ENCODE measurements at places on chromosomes 4 and X. TPM values are rescaled to one million over a fixed set of nuclear protein-coding genes. Genes with fewer than 3 reads are reported as not detected.
A peak's percentile ranks its signal among the peaks of the same experiment; 100 is the strongest.

The LAMTOR3 gene
- total RNA-seq, result 23.2 TPM

The USP51 gene
- 1.2 TPM for total RNA-seq

The SLC10A6 gene
- total RNA-seq, result not detected

The CXCL11 gene
- total RNA-seq, result not detected

The GABRB1 gene
- not detected for total RNA-seq

The CPZ gene
- not detected for total RNA-seq

The OPHN1 gene
- total RNA-seq, result 0.04 TPM

The FRMD7 gene
- total RNA-seq, result not detected

The TLR6 gene
- total RNA-seq, result 1.6 TPM

The STPG2 gene
- total RNA-seq, result 0.18 TPM

The PASD1 gene
- not detected for total RNA-seq

The ARHGAP36 gene
- total RNA-seq, result not detected

GRCh38 chr4:186765138-186765537 is 41.5 kb upstream of the FAT1 start:
- H3K36me3 ChIP-seq, result no peaks in the 10 kb centered on the region
- no peak overlapping the region for H3K4me3 ChIP-seq
- H3K27me3 ChIP-seq, result no peaks in the 10 kb centered on the region
- no peaks in the 10 kb centered on the region for H3K4me1 ChIP-seq

- no peak overlapping the region for H3K27ac ChIP-seq
- no peaks in the 10 kb centered on the region for H3K27me3 ChIP-seq
- DNase-seq, result no peak
These were observed 249.3 kb downstream of the CHIC1 start for GRCh38 chrX:73812256-73812655.

DNA sequence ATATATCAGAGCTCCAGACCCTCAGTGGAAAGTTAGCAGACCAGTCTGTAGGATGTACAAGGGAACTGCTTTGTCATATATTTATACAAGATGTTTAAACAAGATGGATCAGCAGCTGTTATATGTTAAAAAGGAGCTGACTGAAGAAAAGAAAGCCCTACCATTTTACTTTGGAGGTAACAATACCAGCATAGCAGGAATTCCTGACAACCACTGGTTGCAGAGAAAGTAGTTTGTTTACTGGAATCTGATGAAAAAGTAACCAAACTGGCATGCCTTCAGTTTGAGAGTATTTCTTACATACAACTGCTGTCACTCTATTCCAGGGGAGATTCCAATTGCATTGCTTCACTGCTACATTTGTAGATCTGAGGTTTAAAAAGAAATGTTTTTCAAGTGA is 49.5 kb upstream of the GABRQ start:
- H3K27ac ChIP-seq, result no peak overlapping the region
- DNase-seq, result no peak
- H3K4me1 ChIP-seq, result no peaks in the 10 kb centered on the region
- no peaks in the 10 kb centered on the region for H3K27me3 ChIP-seq
- no peak overlapping the region for H3K4me3 ChIP-seq

- peaks cover 8% of the 10 kb centered on the region for H3K27me3 ChIP-seq
- no peak for DNase-seq
- no peak overlapping the region for H3K27ac ChIP-seq
- no peaks in the 10 kb centered on the region for H3K4me1 ChIP-seq
- no peak overlapping the region for H3K4me3 ChIP-seq
These were observed 8.0 kb upstream of the GUCY1A1 start for GRCh38 chr4:155658681-155659064.

- no peaks in the 10 kb centered on the region for H3K36me3 ChIP-seq
- H3K27ac ChIP-seq, result no peak overlapping the region
- no peak for DNase-seq
- no peaks in the 10 kb centered on the region for H3K27me3 ChIP-seq
- no peak overlapping the region for H3K4me3 ChIP-seq
- H3K4me1 ChIP-seq, result no peaks in the 10 kb centered on the region
These were observed 583.7 kb downstream of the TRIML1 start for GRCh38 chr4:188722911-188723310.

DNA sequence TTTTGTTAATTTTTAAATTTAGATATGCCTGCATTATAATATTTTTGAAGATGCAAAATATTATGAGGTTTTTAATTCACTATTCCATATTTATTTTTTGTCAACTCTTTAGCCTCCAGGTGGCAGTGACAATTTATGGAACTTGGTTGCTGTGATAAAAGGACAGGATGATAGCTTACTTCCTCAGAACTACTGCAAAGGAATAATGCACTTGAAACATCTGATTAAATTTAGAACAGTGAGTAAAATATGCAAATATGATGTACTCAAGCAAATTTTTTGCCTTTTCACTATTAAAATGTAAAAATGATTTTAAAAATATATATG is 45.1 kb downstream of the SPATA4 start:
- H3K4me1 ChIP-seq, result no peaks in the 10 kb centered on the region
- DNase-seq, result no peak
- H3K27me3 ChIP-seq, result no peaks in the 10 kb centered on the region
- H3K36me3 ChIP-seq, result no peaks in the 10 kb centered on the region
- H3K4me3 ChIP-seq, result no peak overlapping the region
- H3K27ac ChIP-seq, result no peak overlapping the region

GRCh38 chr4:105921301-105921700 is 26.0 kb downstream of the NPNT start:
- H3K27me3 ChIP-seq, result no peaks in the 10 kb centered on the region
- no peaks in the 10 kb centered on the region for H3K36me3 ChIP-seq
- no peak overlapping the region for H3K27ac ChIP-seq
- no peak overlapping the region for H3K4me3 ChIP-seq

- DNase-seq, result peak; percentile 15
- no peak overlapping the region for H3K4me3 ChIP-seq
- H3K27me3 ChIP-seq, result peaks cover 5% of the 10 kb centered on the region
- H3K4me1 ChIP-seq, result no peaks in the 10 kb centered on the region
- H3K36me3 ChIP-seq, result no peaks in the 10 kb centered on the region
These were observed 62.9 kb upstream of the FRAS1 start for GRCh38 chr4:77994194-77994721.

GRCh38 chr4:3303923-3304710 is 11.3 kb downstream of the RGS12 start:
- H3K36me3 ChIP-seq, result no peaks in the 10 kb centered on the region
- peaks cover 60% of the 10 kb centered on the region for H3K4me1 ChIP-seq
- no peak overlapping the region for H3K27ac ChIP-seq
- no peak overlapping the region for H3K4me3 ChIP-seq

- no peaks in the 10 kb centered on the region for H3K4me1 ChIP-seq
- DNase-seq, result no peak
- no peak overlapping the region for H3K4me3 ChIP-seq
- no peaks in the 10 kb centered on the region for H3K36me3 ChIP-seq
These were observed 863.2 kb downstream of the TRIML1 start for GRCh38 chr4:189002475-189002874.

DNA sequence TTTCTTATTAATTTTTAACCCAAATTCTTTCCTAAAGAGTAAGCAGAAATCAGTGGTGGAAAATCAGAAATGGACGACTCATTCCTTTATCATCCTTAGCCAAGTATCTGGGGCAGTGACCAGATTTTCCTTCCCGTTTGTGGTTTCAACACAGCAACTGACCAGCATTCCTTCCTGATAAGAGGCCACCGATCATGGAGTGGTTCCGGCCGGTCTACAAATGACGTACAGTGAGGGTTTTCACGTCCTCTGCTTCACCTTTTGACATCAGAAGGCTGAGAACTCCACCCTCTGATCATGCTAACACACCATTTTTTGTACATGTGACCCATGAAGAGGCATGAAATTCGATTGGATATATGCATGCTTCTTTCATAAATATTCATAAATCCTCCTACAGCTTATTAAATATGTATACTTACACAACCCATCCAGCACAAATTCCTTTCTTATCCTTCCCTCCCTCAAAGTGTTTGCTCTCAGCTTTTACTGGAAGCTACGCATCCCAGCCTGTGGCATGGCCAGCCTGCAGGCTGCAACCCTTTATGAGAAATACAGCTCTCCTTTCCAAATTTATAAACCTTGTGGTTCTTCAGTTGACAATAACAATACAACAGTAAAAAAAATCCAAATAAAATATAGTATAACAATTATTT is 173.0 kb upstream of the CASK start:
- H3K27ac ChIP-seq, result no peak overlapping the region
- no peak overlapping the region for H3K4me3 ChIP-seq
- DNase-seq, result no peak

GRCh38 chr4:155881555-155881954 is 15.5 kb upstream of the ASIC5 start:
- no peaks in the 10 kb centered on the region for H3K4me1 ChIP-seq
- no peak overlapping the region for H3K4me3 ChIP-seq
- H3K27ac ChIP-seq, result no peak overlapping the region
- H3K27me3 ChIP-seq, result peaks cover 2% of the 10 kb centered on the region
- DNase-seq, result no peak

GRCh38 chrX:112233164-112233563 is 150.6 kb upstream of the TRPC5 start:
- no peaks in the 10 kb centered on the region for H3K4me1 ChIP-seq
- H3K27ac ChIP-seq, result no peak overlapping the region
- DNase-seq, result no peak

GRCh38 chrX:16914058-16914457 is 32.4 kb upstream of the REPS2 start:
- no peak overlapping the region for H3K4me3 ChIP-seq
- no peaks in the 10 kb centered on the region for H3K36me3 ChIP-seq
- no peak overlapping the region for H3K27ac ChIP-seq
- no peak for DNase-seq
- H3K4me1 ChIP-seq, result no peaks in the 10 kb centered on the region

DNA sequence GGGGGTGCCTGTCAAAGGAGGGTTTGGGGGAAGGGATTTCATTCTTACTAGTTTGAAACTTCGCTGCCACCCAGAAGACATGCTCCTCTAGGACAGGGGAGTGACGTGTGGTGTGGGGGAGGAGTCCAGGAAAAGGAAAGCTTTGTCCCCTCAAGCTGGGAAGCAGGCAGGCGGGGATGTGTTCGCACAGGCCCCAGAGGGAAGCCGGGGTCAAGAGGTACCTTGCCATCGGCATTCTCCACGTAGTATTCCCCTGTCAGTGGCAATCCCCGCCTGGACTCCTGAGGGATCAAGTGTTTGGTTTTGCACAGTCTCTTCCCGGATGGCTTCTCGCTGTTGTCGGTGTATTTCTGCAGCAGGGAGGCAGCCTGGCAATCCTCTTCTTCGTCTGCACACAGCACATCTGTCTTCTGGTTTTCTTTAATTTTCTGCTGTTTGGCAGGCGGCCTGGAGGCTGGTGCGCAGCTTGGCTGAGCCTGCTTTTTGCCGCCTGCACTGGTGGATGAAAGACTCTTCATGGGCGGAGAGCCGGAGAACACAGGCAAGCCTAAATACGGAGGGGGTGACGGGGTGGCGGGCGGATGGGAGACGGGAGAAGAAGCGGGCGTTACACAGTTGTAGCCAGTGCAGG is 35.1 kb downstream of the BCOR start:
- H3K27me3 ChIP-seq, result no peaks in the 10 kb centered on the region
- no peak overlapping the region for H3K4me3 ChIP-seq
- H3K4me1 ChIP-seq, result peaks cover 53% of the 10 kb centered on the region
- H3K27ac ChIP-seq, result peak overlapping the region; percentile 46
- DNase-seq, result no peak

GRCh38 chr4:153684182-153684970 is at the start of gene TLR2:
Gene TLR2, plus strand, starts transcription at chr4:153684280. Its CDS starts 18,628 bp downstream, at chr4:153702908.
- peak; percentile 74 for DNase-seq
- peaks cover 12% of the 10 kb centered on the region for H3K4me1 ChIP-seq
- peaks cover 5% of the 10 kb centered on the region for H3K36me3 ChIP-seq
- peaks cover 23% of the 10 kb centered on the region for H3K27me3 ChIP-seq

- no peaks in the 10 kb centered on the region for H3K27me3 ChIP-seq
- DNase-seq, result no peak
- H3K4me1 ChIP-seq, result peaks cover 4% of the 10 kb centered on the region
- no peak overlapping the region for H3K4me3 ChIP-seq
These were observed 64.5 kb upstream of the MMAA start for GRCh38 chr4:145554691-145555090.

GRCh38 chrX:13700380-13700779 is 11.5 kb downstream of the RAB9A start:
- no peak overlapping the region for H3K27ac ChIP-seq
- no peak for DNase-seq
- peaks cover 26% of the 10 kb centered on the region for H3K36me3 ChIP-seq
- H3K4me3 ChIP-seq, result no peak overlapping the region
- no peaks in the 10 kb centered on the region for H3K27me3 ChIP-seq

DNA sequence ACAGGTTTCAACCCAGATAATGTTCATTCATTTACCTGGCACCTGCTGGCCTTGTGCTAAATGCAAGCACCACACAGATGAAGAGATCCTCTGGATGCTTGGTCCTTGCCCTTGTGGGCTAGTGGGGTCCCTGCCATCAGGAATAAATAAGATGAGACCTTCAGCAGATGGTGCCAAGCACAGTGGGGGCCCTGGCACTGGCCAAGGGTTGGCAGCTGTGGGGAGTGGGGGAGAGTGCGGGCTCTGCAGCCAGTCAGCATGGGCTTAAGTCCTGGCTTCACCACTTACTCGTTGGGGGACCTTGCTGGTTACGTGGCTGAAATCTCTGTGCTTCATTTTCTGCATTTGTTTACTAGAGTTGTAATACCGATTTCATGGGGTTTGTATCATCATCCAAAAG is 6.9 kb downstream of the LAP3 start:
- DNase-seq, result no peak
- H3K27me3 ChIP-seq, result no peaks in the 10 kb centered on the region
- peaks cover 73% of the 10 kb centered on the region for H3K36me3 ChIP-seq
- peak overlapping the region; percentile 46 for H3K27ac ChIP-seq
- peaks cover 20% of the 10 kb centered on the region for H3K4me1 ChIP-seq
- H3K4me3 ChIP-seq, result no peak overlapping the region

DNA sequence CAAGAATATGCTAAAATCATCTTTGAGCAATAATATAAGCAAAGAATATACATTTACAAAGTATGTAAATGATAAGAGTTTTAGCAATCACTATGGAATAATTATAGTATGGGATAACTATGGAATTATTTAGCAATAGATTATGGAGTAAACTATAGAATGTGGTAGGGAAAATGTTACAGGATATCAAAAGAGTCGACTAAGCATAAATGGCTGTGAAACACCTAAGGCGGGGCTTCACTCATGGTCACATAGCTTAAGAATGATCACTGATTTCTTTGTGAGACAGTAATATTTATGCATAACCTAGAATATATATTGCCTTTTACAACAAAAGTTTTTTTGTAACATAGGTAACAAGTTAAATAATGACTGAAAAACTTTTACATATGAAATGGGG is 2049.7 kb downstream of the ARAP2 start:
- H3K36me3 ChIP-seq, result no peaks in the 10 kb centered on the region
- H3K4me1 ChIP-seq, result no peaks in the 10 kb centered on the region
- no peak overlapping the region for H3K4me3 ChIP-seq
- no peak overlapping the region for H3K27ac ChIP-seq
- no peak for DNase-seq

Measured in activated CD8-positive, alpha-beta T cell treated with anti-CD3 and anti-CD28 coated beads for 36 hours (primary cell).